ENCODE measurements at places on chromosomes 11 and 22.

GRCh38 chr11:26860895-26861294, 133.0 kb upstream of the FIBIN start:
- no peaks in the 10 kb centered on the region for H3K36me3 ChIP-seq
- no peak overlapping the region for H3K4me3 ChIP-seq
- no peak for DNase-seq

DNA sequence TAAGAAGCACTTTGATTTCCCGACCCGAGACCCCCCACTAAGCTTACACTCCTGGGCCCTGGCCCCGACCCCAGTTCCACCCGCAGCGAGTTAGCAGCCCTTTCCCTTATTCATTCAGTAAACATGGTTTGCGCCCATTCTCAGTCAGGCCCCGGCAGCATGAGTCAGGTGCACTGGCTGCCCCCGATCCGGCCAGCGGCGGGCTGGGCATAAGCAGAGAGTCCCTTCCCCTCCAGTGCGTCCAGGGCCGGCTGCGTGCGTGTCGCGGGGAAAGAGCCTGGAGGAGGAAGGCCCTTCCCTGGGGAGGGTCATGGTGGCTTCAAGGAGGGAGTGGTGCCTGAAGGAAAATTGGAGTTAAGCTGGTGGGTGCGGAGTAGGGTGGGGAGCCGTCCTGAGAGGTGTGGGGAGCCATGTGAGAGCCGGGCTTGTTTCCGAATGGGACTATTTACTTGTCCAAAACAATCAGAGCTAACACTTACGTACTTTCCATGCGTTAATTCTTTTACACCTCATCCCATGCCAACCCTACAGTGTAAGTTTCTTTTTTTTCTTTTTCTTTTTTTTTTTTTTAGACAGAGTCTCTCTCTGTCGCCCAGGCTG, 657 bp downstream of the IGHMBP2 start:
- DNase-seq = peak; percentile 58
- peaks cover 41% of the 10 kb centered on the region for H3K4me1 ChIP-seq
- H3K27ac ChIP-seq = peak overlapping the region; percentile 82
- H3K27me3 ChIP-seq = no peaks in the 10 kb centered on the region
- H3K4me3 ChIP-seq = peak overlapping the region; percentile 97

DNA sequence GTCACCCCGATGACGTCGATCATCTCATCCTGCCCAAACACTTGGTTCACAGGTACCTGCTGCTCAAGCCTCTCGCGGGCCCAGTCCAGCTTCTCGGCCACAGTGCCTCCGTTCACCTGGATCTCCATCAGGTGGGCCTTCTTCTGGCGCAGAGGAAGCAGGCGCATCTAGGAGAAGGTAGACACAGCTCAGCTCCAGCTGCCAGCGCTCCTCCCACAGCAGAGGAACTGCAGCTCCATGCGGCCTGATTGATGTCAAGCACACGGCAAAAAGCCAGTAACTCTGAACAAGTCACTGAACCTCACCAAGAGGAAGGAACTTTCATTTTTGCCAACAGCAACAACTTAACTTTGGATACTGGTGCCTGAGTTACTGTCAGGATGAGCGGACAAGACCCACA, 4.0 kb downstream of the RPL3 start:
- H3K36me3 ChIP-seq = peaks cover 76% of the 10 kb centered on the region
- H3K4me3 ChIP-seq = peak overlapping the region; percentile 40
- H3K27ac ChIP-seq = peak overlapping the region; percentile 88
- DNase-seq = no peak
- peaks cover 57% of the 10 kb centered on the region for H3K4me1 ChIP-seq

DNA sequence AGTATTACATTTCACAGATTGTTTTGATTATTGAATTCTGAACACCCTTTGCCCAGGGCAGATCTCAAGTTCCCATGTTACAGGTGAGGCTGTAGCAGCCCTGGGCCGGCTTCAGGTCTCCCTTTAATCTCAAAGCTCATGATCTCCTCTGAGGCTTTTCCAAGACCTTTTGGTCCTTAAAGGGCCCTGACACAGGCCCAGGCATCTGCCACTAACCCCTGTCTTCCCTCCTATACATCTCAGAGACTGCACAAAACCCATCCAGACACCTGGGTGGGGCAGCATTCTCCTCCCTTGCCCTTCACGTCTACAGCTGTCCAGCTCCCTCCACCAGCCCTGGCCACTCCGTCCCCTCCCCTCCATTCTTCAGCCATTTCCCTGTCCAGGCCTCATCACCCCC, 37.8 kb downstream of the PDE2A start:
- H3K36me3 ChIP-seq = no peaks in the 10 kb centered on the region
- H3K27me3 ChIP-seq = peaks cover 12% of the 10 kb centered on the region
- H3K27ac ChIP-seq = no peak overlapping the region
- DNase-seq = no peak
